Hematopoietic multipotent progenitor cell treated with erythropoietin and hydrocortisone succinate and interleukin-3 and kit ligand, for 4 days (in vitro differentiated cells): ENCODE measurements at places on chromosomes 13 and 19.

GRCh38 chr19:38784224-38784623 is 4.8 kb upstream of the LGALS7B start:
- peak; percentile 63 for DNase-seq

GRCh38 chr13:94886191-94886590 is 173.8 kb upstream of the SOX21 start:
- no peak for DNase-seq

- DNase-seq: no peak
Observed at GRCh38 chr13:88051746-88052482, 380.7 kb downstream of the SLITRK5 start.

DNA sequence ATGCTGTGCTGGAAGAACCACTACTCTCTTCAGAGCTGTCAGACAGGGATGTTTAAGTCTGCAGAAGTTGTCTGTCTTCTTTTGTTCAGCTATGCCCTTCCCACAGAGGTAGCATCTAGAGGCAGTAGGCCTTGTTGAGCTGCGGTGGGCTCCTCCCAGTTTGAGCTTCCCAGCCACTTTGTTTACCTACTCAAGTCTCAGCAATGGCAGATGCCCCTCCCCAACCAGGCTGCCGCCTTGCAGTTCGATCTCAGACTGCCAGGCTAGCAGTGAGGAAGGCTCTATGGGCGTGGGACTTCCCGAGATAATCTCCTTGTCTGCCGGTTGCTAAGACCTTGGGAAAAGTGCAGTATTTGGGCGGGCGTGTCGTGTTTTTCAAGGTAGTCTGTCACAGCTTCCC is 42.1 kb upstream of the UQCRFS1 start:
- DNase-seq: no peak

DNA sequence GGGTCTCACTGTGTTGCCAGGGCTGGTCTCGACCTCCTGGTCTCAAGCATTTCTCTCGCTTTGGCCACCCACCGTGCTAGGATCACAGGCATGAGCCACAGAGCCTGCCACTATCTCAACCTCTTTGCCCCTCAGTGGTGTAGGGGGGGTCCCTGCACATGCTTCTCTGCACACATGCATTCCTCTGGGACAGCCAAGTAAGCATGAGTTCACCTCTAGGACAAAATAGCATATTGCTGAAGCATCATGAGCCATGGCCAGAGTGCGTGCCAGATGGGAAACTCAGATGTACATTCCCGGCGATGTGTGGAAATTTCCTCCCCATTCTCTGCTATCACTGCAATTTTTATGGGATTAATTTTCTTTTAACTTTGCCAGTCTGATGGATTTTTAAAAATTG is 23.1 kb downstream of the CHAF1A start:
- no peak for DNase-seq

DNA sequence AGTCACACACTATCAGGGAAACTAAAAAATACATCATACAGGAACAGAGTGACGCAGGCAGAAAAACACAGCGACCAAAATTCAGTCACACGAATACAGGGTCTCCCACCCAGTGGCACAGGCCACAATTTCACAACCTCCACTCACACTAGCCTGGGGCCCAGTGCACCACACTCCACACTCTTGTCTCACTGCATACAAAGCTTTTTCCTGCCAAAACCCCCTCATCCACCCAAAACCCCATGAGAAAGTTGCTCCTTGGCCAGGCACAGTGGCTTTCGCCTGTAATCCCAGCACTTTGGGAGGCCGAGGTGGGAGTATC is 1.2 kb downstream of the S1PR5 start:
- DNase-seq: no peak

DNA sequence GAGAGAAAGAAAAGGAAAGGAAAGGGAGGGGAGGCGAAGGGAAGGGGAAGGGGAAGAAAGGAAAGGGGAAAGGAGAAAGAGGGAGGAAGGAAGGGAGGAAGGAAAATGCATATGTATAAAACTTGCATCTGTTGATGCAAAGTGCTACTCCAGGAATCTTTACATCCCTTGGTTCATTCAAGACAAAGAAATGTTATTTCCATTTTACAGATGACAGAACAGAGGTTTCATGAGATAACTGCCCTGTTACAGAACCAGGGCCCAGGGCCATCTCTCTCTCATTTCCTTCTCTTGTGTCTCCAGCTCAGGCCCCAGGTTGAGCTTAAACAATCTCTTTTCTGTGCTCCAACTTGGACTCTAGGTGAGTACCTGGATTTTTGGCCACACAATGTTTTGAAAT is 1.8 kb upstream of the SLC25A30 start:
- DNase-seq: no peak
